Activated CD4-positive, alpha-beta T cell treated with anti-CD3 and anti-CD28 coated beads for 36 hours (primary cell): ENCODE measurements at places on chromosomes 4 and X. TPM values are rescaled to one million over a fixed set of nuclear protein-coding genes. Genes with fewer than 3 reads are reported as not detected.

DNA sequence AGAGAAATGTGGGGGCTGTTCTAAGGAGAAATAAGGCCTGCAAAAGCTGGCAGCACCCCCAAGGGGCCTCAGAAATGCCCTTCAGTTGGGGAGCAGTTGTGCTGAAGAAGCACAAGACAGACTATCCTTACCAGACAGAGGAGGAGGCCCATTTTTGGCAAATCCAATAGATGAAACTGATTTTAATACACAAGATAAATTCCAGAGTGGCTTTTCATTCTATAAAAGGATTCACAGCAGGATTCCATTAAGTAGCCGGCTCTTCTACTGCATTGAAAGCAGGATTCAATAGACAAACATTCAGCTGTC, 8.1 kb downstream of the SEPTIN6 start:
- no peak for DNase-seq

Gene TLR2
- total RNA-seq: 2.0 TPM

DNA sequence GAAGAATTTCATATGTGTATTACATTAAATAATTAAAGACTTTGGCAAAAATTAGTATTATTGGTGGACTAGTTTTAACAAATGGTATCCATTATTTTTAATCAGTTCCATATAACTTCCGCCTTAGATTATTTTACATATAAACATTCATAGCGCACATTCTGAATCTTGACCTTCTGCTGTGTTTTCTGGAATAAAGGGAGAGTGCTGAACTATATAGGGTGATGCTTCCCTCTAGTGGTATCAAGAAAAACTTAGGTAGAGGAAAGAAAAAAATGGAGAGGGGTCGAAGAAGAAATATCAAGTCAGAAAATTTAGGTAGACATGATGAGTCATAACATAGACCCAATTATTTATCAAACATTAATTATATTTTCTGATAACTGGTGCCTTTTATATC, 155.6 kb upstream of the PACRGL start:
- DNase-seq: no peak

- DNase-seq: no peak
Measured at GRCh38 chr4:21882051-21882839, 66.3 kb downstream of the KCNIP4 start.

- no peak for DNase-seq
Measured at GRCh38 chr4:797066-797465, 28.9 kb downstream of the CPLX1 start.

GRCh38 chrX:7085879-7086278, 61.6 kb upstream of the STS start:
- DNase-seq: no peak

GRCh38 chrX:28626515-28626914, 39.3 kb downstream of the IL1RAPL1 start:
- DNase-seq: no peak

DNA sequence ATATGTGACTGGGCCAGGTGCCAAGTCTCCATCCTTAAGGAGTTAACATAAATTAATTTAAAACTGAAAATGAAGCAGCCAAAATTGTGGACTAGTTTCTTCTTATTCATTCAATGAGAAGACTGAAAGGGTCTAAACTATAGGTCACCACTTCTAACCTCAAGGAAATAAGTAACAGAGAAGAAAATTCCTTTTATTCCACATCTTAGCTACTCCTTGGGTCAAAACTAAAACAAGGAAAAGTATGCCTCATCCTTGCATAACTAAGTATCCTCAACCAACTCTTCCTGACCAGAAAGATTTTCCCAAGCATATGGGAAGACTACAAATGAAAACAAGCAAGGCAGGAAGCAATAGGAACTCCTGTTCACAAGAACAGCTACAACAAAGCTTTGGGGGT, 71.2 kb downstream of the ZNF827 start:
- no peak for DNase-seq

Gene HSFX4
- total RNA-seq: not detected

DNA sequence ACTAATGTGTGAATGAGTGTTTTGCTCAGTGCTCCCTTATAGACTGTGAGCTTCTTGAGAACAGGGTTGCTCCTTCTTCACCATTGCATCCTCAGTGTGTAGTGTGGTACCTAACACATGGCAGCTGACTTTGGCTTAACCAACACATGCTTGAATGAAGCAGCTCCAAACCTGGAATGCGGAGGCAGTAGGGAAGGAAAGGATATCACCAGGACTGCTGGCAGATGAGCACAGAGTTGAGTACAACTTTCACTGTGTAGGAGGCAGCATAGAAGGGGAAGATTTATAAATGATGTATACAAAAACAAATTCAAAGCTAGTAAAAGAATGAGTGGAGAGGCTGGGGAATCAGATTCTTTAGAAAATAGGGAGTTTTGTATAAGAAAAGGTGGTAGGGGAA, 174.3 kb downstream of the SLIT2 start:
- no peak for DNase-seq

DNA sequence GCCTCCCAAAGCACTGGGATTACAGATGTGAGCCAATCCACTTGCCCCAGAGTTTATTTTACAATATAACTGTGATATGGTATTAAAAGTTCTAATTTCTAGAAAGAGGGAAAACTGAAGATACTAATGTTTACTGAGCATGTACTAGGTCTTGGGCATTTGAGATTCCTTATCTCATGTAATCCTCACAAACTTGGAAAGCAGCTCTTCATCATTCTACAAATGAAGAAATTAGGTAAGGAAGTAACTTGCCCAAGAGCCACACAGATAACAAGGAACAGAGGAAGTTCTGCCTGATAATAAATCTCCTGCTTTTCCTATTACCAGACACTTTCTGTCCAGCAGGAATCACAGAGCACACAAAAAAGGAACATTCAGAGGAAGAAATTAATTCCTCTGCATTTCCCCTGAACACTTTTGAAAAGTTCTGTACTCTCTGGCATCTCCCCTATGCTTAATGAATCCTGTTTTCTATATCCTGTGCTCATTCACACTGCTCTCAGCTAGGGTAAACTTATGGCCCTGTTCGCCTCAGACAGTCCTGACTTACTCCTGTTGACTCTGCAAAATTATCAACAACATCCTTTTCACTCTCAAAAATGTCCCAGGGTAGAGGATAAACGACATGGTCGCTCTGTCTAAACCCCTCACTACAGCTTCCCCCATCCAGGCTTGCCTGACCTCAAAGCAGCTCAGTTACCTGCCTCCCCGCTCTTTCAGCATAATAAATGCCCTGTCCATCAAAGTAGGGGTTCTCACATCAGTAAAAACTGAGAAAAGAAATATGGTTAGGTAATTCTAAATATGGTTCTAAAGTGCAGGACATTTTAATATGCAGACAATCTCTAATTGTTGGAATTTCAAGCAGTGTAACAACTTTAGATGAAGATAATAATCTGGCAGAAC, 13.6 kb downstream of the SH3RF1 start:
- DNase-seq: no peak

Gene NSG1
- total RNA-seq: 5.3 TPM

GRCh38 chrX:45862801-45863200, 662.1 kb upstream of the DIPK2B start:
- no peak for DNase-seq
